ENCODE measurements at places on chromosomes 11 and 22. TPM values are rescaled to one million over a fixed set of nuclear protein-coding genes. Genes with fewer than 3 reads are reported as not detected.

The MS4A6E gene
- not detected for total RNA-seq

The TMPRSS4 gene
- 60.5 TPM for total RNA-seq

The CCDC73 gene
- 0.19 TPM for total RNA-seq

The TMEM218 gene
- total RNA-seq = 22.9 TPM

The CLCF1 gene
- total RNA-seq = 8.5 TPM

The EP300 gene
- total RNA-seq = 12.6 TPM

The SCGB1D2 gene
- total RNA-seq = not detected

The RFPL2 gene
- not detected for total RNA-seq

The LDHAL6A gene
- not detected for total RNA-seq

The TEX54 gene
- not detected for total RNA-seq

The CLDN5 gene
- total RNA-seq = 0.14 TPM

The ZP1 gene
- total RNA-seq = not detected

The CDC42EP2 gene
- 9.5 TPM for total RNA-seq

The E2F8 gene
- 2.1 TPM for total RNA-seq

The APOA4 gene
- not detected for total RNA-seq

The GGTLC2 gene
- not detected for total RNA-seq

The XKR3 gene
- total RNA-seq = not detected

The DCHS1 gene
- total RNA-seq = 0.21 TPM

The KDELR3 gene
- total RNA-seq = 5.8 TPM

The CDCA5 gene
- total RNA-seq = 14.8 TPM

The C22orf31 gene
- not detected for total RNA-seq

The TCN1 gene
- 20.5 TPM for total RNA-seq

The PAMR1 gene
- 4.5 TPM for total RNA-seq

The TAF1D gene
- 85.1 TPM for total RNA-seq

The ANO1 gene
- 15.3 TPM for total RNA-seq

The CNGA4 gene
- total RNA-seq = not detected

The JAML gene
- total RNA-seq = not detected

The TSGA10IP gene
- total RNA-seq = not detected

The WBP2NL gene
- under 0.01 TPM for total RNA-seq

The OR8G1 gene
- total RNA-seq = not detected

The BUD13 gene
- 13.5 TPM for total RNA-seq

The CEND1 gene
- total RNA-seq = 0.07 TPM

The RAG2 gene
- not detected for total RNA-seq

The ZC3H12C gene
- 5.1 TPM for total RNA-seq

The OR5D14 gene
- total RNA-seq = not detected

The OTOG gene
- total RNA-seq = not detected

The MFRP gene
- not detected for total RNA-seq

The MMP3 gene
- total RNA-seq = 0.21 TPM

The SHANK2 gene
- 8.6 TPM for total RNA-seq

Measured in airway epithelial cell (primary cell).